ENCODE measurements at places on chromosomes 16 and 17.

DNA sequence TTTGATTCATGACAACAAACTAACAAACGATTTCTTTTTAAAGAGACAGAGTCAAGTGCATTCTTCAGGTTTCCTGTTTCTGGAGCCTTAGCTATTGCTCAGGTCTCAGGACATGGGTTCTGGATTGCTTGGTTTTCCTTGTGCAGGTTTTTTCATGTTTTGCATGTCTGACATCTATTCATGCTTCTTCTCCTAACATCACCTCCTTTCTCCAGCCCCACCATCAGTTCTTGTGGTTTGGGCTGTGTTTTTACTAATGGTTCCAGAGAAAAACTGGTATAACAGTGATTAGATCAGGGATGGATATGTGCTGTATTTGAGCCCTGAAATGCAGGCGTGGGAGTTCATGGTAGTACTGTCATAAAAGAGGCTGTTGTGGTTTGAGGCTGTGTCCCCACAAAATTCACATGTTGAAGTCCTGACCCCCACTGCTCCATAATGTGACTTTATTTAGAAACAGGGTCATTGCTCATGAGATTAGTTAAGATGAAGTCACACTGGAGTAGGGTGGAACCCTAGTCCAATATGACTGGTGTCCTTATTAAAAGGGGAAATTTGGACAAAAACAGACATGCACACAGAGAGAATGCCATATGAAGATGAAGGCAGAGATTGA is 67.9 kb downstream of the IRX6 start:
- no peak for DNase-seq

- DNase-seq = no peak
Observed at GRCh38 chr17:76873856-76874255, 5.7 kb downstream of the MGAT5B start.

GRCh38 chr16:3065069-3065741 is at the start of gene IL32:
Gene IL32 (plus strand): TSS chr16:3065640. CDS start chr16:3065812, 172 bp downstream.
- DNase-seq = peak; percentile 86

GRCh38 chr17:42677921-42678781 is 1.4 kb upstream of the PLEKHH3 start:
- peak; percentile 85 for DNase-seq

- DNase-seq = no peak
Observed at GRCh38 chr16:81473066-81473488, 28.5 kb downstream of the CMIP start.

DNA sequence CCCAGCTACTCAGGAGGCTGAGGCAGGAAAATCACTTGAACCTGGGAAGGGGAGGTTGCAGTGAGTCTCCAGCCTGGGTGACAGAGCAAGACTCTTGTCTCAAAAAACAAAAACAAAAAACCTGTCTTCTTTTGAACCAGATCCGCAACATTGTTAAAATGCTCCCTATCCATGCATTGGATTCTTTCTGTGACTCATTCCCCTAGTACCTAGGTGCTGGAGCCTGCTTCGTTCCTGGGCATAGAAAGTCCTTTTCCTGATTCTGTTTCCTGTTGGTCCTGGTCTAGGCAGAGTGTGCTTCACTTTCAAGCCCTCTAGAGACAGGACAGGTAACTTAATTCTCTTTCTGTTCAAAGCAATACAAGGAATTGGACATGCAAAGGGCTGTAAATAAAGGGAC is 5.2 kb downstream of the EPN2 start:
- no peak for DNase-seq

- no peak for DNase-seq
Observed at GRCh38 chr17:35750526-35751395, 2.3 kb downstream of the GAS2L2 start.

- DNase-seq = no peak
Observed at GRCh38 chr16:84537491-84538151, 33.2 kb upstream of the MEAK7 start.

GRCh38 chr17:65297916-65298315 is 160.7 kb downstream of the RGS9 start:
- no peak for DNase-seq

DNA sequence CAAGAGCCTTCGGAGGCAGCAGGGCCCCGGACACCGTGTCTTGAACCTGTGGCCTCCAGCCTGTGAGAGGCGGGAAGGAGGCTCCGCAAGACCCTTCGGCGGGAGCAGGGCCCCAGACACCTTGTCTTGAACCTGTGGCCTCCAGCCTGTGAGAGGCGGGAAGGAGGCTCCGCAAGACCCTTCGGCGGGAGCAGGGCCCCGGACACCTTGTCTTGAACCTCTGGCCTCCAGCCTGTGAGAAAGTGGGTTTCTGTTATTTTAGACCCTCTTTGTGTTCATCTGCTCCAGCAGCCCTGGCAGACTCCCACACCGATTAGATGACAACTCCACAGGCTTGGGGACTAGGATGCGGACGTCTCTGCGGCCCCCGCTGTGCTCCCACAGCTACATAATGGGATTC is 30.0 kb downstream of the FBXO31 start:
- DNase-seq = no peak

DNA sequence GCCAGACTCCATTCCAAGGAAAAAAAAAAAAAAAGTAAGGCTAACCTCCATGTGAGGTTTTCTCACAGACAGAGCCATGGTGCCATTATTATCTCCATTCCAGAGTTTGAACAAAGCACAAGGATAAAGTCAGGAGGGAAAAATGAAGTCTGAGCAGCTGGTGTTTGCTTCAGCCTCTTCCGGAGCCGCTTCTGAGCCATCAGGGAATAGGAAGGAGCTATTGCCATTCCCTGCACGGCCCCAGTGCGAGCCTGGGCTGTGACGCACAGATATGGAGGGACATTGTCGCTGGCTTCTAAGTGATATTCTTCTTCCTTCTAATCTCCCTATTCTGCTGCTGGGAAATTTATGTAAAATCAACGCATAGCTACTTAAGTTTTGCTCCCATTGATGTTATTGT is 69.5 kb upstream of the PIRT start:
- DNase-seq = no peak

GRCh38 chr16:66271074-66272060 is 95.1 kb upstream of the CDH5 start:
- no peak for DNase-seq

DNA sequence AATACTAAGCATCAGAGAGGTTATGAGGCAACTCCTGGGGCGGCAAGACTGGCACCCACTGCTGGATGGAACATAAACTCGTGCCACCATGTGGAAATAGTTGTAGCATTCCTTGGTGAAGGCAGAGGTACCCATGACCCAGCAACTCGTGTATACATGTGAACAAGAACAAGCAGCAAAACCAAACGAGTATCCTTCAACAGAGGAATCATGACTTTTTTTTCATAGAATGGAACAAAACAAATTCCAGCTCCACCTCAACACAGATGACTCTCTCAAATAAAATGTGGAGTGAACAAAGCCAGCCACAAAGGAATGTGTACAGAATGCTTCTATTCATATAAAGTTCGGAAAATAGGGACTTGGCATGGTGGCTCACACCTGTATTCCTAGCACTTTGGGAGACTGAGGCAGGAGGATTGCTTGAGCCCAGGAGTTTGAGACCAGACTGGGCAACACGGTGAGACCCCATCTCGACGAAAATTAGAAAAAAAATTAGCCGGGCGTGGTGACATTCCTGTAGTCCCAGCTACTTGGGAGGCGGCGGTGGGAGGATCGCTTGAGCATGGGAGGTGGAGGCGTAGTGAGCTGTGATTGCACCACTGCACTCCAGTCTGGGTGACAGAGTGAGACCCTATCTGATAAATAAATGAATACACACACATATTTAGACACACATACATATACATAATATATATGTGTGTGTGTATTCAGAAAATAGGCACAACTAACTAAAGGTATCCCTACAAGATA is 35.3 kb downstream of the B9D1 start:
- no peak for DNase-seq

DNA sequence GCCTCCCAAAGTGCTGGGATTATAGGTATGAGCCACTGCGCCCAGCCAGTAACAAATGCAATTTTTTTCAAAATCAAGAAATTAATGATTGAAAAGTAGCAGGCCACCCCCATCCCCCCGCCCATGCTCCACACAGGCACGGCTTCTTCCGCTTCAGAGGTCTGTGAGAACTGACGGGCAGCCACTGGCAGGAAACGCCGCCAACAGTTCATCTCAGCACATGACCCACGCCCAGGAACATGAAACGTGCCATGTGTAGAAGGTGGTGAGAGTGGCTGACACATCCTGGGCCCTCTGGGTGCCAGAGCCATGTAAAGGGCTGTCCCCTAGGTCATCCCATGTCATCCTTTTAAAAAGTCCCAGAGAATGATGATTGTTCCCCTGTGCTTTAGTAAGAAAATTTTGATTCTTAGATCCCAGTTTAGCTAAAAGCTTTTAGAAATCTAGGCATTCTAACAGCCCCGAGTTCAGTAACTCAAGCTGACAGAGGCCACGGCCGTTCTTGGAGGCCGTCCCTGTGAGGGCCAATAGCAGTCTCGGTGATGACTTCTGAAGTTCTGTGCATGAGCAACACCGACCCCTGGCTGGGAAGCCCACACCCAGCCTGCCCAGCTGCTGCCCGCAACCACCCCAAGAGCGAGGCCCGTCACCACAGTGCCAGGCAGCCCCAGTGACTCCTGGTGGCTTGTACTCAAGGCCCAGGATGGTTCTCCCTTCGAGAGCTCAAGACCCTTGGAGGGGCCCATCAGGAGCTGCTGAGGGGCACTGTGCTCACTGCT is 52.1 kb downstream of the KLHDC4 start:
- DNase-seq = peak; percentile 68

- DNase-seq = no peak
Observed at GRCh38 chr17:75724016-75725003, 3.1 kb downstream of the ITGB4 start.

GRCh38 chr16:47600376-47600775 is 139.2 kb downstream of the PHKB start:
- no peak for DNase-seq

- peak; percentile 98 for DNase-seq
Observed at GRCh38 chr17:30378825-30379302, at the start of gene CPD. Gene CPD (plus strand): TSS chr17:30378927. CDS start chr17:30378981, 54 bp downstream.

DNA sequence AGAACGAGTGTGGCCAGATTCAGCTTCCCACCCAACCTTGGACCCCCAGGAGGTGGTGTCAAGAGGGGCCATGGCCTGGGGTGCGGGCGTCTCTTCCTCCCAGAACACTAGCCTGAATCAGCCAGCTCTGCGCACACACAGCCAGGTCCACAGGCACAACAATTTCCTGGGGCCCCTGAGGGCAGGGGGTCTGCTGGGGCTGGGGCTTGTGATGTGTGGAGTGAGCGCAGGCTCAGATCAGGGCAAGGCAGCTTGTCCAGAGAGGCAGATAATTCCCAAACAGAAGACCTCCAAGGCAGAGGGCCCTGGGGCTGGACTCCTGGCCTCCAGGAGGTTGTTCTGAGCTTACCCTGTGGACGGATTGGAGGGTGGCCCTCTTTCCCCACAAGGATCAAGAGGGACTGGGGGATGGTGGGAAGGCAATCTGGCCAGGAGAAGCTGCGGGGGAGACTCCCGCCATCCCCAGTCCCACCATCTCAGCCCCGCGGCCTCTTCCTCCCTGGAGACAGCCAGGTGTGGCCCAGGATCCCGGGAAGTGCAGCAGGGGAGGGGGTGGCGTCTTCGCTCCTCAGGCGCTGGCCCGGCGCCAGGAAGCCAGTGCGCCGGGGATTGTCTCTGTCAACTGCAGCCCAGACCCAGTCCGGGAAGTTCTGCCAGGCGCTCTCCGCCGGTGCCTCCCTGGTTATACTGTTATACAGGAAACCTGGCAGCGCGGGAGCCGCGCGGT is 52.0 kb upstream of the AMZ2 start:
- DNase-seq = peak; percentile 34

DNA sequence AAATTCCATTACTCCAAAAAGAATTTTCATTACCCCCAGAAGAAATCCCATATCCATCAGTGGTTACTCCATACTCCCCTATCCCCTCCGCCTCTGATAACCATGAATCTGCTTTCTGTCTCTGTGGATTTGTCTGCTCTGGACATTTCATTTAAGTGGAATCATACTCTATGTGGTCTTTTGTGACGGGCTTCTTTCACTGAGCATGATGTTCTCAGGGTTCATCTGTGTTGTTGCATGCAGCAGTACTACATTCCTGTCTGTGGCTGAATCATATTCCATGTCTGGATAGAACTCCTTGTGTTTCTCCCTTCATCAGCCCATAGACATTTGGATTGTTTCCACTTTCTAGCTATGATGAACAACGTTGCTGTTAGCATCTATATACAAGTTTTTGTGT is 59.5 kb upstream of the IRX3 start:
- DNase-seq = no peak

DNA sequence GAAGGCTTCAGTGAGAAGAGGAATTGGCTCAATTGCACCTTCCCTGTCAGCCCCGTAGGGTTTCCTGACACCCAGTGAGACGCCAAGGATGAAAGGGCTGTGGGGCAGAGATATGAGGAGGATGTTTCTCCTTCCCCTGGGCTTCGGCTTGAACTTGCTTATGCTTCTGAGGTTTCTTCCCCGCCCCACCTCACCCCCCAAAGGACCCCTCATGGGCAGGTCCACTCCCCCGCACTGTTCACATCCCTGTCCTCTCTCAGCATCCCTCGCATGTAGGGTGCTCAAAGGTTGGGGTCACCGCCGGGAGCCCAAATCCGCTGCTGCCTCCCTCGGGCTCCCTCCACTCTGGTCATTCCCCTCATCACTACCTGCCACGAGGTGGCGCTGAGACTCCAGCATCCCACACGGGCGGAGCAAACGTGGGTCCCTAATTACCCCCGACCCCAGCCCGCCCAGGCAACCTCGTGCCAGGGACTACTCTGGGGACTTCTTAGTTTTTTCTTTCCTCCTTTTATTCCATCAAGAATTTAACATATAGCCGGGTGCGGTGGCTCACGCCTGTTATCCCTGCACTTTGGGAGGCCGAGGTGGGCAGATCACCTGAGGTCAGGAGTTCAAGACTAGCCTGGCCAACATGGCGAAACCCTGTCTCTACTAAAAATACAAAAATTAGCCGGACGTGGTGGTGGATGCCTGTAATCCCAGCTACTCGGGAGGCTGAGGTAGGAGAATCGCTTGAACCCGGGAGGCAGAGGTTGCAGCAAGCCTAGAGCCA is 3.3 kb upstream of the TRARG1 start:
- DNase-seq = peak; percentile 82

DNA sequence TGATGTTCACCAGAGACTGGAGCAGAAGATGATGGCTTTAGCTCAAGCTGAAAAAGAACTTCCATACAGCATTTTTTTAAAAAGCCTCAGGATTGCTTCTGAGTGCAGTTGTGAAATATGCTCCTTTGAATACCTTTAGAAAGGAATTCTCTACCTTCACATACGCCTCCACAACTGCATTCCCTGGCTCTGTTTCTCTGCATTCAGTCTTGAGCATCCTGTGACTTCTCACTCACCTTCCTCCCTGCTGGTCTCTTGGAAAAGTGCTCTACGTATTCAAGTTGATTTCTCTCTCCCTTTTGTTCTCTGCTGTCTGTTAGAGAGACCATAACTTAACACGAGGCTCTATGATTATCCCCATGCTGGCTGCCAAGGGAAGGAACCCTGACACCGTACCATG is 34.5 kb downstream of the HS3ST2 start:
- DNase-seq = no peak

GRCh38 chr17:6651919-6652452 is 424 bp downstream of the C17orf100 start:
- peak; percentile 51 for DNase-seq

GRCh38 chr16:85171759-85172454 is 59.6 kb upstream of the CIBAR2 start:
- no peak for DNase-seq
